ENCODE measurements at places on chromosomes 1 and 21.

DNA sequence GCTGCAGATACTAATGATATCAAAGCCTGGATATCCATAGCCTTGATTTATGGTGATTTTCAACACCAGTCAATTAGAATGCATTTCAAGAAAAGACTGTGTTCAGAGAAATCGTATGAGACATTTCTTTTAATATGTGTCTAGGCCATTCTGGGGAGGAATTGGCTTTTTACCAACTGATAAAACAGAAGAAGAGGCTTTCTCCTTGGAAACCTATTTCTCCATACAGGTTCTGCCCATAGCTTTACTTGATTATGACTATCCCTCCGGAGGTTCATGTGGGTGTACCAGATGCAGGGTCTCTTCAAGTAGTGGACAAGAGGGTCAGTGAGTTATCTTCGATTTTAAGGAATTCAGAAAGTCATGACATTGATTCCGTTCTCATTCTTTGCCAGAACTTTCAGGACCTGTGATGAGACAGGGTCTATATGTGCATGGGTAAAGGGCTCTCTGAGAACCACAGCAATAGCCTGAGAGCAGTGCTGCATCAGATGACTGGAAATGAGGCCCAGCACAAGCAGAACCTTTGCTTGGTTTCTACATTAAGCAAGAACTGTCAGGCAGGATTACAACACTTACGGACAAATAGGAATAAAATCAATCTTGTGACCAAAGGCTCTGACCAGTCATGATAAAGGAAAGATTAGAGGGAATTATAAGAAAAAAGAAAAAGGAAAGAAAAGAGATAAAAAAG is 263.7 kb upstream of the SGIP1 start:
- no peak for DNase-seq

DNA sequence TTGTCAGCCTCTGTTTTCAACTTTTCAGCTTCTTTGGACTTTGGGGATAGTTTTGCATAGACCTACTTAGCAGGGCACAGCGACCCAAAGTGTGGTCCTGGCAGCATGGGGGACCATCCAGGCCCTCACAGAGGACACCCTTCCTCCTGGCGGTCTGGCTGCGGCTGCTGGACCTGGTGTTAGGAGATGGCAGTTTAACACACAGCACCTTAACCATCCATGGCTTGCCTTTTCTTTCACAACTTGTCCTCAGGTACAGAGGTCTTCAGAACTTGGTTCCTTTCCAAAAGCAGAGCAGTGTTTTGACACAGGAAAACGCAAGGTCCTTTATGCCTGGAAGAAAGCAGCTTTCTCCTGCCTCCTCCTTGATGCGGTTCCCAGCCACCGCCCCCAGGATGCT is 68.1 kb downstream of the RHOU start:
- no peak for DNase-seq

- DNase-seq: no peak
Measured at GRCh38 chr1:53288790-53289429, 39.0 kb downstream of the LRP8 start.

DNA sequence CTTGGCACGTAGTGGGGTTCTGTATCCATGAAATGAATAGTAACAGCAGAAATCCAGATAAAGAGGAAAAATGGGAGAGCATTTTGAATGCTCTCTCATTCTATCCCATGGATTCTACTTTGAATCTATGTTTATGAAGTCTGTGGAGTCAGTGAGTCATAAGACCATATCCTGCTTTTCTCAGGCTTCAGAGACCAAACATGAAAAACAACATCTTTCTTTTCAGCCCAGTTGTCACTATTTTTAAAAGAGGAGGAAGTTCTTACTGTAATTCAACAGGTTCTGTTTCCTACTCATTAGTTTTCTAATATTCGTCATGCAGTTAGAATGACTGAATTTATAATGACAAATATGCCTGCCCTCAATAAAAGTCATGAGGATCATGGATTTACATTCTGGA is 39.4 kb upstream of the CD55 start:
- DNase-seq: no peak

DNA sequence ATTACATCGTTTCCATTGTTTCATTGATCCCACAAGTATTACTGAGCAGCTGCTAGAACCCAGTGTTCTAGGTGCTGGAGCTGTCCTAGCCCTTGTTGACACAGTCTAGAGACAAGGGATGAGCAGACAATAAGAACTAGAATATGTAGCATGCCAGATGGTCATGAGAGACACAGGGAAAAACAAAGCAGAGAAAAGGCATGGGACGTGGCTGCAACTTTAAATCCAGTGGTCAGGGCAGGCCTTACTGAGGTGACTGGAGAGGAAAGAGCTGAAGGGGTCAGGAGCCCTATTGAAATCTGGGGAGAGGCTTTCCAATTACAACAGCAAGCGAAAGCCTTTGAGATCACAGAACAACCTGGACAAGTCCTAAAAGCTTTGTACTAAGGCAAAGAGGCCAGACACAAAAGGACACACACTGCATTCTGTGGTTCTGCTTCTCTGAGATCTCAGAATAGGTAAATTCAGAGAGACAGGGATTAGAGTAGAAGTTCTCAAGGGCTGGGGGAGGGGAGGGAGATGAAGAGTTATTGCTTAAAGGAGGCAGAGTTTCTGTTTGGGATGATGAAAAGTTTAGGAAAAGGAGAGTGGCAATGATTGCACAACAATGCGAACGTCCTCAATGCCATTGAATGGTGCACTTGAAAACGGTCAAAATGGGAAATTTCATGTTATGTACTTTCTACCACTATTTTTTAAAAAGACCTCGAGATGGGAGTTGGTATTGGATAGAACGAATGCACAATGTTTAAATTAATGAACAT is 467.4 kb upstream of the VAMP3 start:
- DNase-seq: no peak

DNA sequence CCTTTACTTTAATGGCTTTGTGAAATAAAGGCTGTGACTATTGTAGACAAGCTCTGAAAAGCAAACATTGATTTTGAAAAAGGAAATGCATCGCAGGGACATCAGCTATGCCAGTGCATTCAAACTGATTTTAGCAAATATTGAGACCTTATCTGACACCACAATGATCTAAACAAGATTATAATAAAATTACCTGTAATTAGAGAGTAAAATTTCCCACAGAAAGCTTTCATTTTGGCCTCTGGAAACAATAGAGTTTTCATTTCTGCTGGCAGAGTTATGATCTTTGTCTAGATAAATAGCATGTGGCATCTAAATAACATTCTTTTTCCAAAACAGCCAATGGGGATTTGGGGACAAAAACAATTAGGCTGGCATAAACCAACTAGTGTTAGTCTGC is 650.4 kb upstream of the PRMT6 start:
- no peak for DNase-seq

DNA sequence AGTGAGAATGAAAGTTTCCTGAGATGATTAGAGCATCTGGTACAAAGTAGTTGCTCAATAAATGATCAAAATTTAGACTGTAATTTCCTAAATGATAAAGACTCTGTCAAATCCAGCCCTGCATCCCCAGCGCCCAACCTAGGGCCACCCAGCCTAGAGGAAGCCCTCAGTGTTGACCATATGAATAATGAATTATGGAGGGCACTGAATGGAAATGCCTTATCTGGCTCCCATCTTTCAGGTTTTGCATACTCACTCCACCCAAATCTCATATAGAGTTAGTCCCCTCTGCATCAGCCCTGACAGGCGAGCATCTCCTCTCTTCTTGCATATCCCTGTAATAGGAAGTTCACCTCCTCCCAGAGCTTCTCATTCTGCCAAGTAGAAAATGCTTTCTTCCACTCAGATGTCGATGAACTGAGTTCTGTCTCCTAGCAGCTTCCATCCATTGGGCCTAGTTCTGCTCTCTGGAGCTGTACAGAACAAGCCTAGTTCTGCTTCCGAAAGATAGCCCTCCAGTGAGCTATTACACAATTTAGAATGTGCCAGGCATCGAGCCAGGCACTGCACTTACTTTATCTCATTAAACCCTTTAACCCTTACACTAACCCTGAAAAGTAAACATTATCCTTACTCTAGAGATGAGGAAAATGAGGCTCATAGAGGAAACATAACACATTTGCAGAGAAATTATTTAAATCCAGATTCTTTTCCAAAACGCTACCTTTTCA is 20.9 kb downstream of the COA7 start:
- DNase-seq: no peak

- DNase-seq: no peak
Measured at GRCh38 chr21:34962586-34963222, 86.4 kb downstream of the RUNX1 start.

DNA sequence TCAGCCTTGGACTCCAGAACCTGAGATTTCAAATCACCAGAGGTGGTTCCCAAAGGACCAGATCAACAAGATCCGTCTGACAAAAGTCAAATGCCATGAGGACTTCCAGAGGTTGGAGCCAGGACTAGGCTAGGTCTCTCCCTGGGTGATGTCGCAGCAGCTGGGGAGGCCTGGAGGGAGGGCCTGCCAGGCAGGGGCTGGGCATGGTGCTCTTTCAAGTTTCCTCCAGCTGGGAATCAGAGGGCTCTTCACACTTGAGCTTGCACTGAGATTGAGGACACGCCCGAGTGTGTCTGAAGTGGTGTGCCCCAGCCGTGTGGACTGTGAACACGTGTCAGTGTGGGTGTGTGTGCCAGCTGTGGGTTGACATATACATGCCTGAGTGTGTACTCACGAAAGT is 21.3 kb upstream of the RSPO1 start:
- no peak for DNase-seq

DNA sequence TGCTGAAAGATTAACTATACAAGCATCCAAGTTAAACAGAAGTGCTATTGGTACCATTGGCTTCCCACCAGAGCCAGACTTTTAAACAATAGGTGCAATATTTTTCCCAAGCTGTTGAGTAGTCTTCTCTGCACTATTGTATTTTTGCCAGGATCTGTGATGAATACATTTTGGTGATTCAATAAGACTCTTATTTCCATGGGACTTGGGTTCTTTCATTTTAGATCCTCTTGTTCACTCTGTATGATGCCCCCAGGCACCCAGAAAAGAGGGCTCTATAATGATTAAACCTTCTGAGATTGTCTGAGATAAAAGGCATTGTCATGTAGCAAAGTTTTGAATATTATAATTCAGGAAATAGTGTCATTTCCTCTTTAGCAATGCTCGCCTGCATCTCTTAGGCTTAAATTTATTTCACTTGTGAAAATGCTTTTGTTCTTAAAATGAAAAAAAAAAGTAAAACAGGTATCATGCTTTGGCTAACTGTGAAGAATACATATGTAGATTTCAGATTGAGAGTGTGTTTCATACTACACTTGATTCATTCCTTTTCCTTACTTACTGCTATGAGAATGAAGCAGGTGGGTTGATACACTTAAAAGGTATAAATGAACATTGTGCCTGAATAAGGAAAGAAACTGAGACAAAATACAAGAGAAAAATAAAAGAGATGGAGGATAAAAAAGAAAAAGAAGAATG is 275.0 kb downstream of the HMCN1 start:
- DNase-seq: no peak

- no peak for DNase-seq
Measured at GRCh38 chr1:221824025-221824424, 82.1 kb upstream of the DUSP10 start.

GRCh38 chr1:9835758-9836631 is 12.2 kb upstream of the CLSTN1 start:
- no peak for DNase-seq

DNA sequence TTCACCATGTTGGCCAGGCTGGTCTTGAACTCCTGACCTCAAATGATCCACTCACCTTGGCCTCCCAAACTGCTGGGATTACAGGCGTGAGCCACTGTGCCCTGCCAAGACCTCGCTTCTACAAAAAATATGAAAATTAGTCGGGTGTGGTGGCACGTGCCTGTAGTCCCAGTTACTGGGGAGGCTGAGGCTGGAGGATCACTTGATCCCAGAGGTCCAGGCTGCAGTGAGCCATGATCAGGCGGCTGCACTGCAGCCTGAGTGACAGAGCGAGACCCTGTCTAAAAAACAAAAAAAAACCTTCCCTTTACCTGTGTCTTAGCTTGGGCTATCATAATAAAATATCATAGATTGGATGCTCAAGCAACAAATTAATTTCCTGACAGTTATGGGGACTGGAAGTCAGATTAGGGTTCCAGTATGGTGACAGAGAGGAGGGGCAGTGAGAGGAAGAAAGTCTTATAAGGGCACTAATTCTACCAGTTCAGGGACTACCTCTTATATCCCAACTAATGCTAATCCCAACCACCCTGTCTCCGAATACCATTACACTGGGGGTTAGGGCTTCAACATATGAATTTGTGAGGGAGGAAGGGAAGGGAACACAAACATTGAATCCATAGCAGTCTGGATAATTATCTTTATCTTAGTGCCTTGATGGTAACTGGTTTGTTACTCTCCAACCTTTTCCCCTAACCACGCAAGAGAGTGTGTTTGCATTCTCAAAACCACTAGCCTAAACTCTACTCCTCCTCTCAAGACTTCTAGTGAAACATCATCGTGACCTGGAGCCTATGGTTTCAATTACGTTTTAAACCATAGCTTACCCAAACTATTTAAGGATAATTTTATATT is 1.0 kb upstream of the NAXE start:
- DNase-seq: no peak

GRCh38 chr1:45617618-45618017 is 6.2 kb downstream of the CCDC17 start:
- no peak for DNase-seq

DNA sequence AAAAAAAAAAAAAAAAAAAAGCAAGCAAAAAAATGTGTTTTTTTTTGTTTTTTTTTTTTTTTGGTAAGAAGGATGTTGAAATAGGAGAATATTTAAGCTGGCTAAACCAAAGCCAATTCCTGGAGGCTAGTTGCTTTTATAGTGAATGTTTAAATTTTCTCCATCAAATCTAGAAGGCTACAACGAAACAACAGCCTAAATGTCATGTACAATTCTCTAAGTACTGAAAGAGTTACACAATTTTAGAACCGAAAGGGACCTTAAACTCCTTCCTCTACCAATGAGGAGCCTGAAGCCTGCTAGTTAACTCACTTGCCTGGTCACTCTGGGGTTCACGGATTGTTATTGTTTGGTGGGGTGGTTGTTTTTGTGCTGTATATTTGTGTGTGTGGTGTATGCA is 3.5 kb downstream of the WLS start:
- no peak for DNase-seq

- no peak for DNase-seq
Measured at GRCh38 chr1:54965624-54966340, 14.6 kb upstream of the TMEM61 start.
